ENCODE measurements at places on chromosomes 6 and 20. TPM values are rescaled to one million over a fixed set of nuclear protein-coding genes. Genes with fewer than 3 reads are reported as not detected.

Gene PTP4A1
- 10.0 TPM for total RNA-seq

Gene TAP2
- 29.7 TPM for total RNA-seq

Gene C20orf204
- total RNA-seq = 17.0 TPM

Gene HLA-DOA
- total RNA-seq = 38.8 TPM

All from thymus (tissue), 14 donors.